ENCODE measurements at places on chromosomes 6 and 20. TPM values are rescaled to one million over a fixed set of nuclear protein-coding genes. Genes with fewer than 3 reads are reported as not detected.

Gene FUT9
- 1.6 TPM for total RNA-seq

Gene BACH2
- 5.0 TPM for total RNA-seq

Gene PDYN
- total RNA-seq = not detected

GRCh38 chr6:135655055-135655454 is 157.5 kb upstream of the AHI1 start:
- DNase-seq = no peak

GRCh38 chr6:148347441-148348054 is 4.9 kb downstream of the SASH1 start:
- no peak for DNase-seq

- no peak for DNase-seq
Observed at GRCh38 chr6:56842686-56843475, 112.0 kb upstream of the BEND6 start.

DNA sequence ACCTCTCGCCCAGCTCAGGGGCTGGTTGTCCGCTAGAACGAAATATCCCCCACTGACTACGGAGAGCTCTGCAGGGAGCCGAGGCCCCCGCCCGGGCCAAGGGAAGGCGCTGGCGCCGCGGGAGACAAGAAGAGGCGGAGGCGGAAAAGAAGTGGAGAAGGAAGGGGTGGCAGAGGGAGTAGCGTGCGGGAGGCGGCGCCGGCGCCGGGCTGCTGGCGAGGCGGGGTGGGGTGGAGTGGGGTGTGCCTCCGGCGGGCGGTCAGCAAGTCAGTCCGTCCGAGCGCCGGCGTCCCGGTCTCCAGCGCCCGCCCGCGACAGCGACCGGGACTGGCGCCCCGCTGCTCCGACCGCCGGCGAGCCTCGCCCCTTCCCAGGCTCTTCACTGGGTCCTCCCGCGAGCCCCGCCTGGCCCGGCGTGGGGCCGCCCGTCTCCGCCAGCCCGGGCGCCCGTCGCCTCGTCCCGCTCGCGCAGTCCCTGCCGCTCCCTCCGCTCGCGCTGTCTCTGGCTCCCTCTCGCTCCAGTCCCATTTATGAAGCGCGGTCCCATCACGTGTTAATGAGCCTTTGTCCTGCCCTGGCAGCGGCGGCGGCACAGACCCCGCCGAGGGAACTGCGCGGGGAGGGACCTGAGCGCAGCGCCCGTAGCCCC is at the start of gene CNR1:
CNR1 (minus strand) TSS at position 504 of the 649 bp plus-strand sequence. CDS start 21,073 bp downstream, outside the sequence.
- no peak for DNase-seq

DNA sequence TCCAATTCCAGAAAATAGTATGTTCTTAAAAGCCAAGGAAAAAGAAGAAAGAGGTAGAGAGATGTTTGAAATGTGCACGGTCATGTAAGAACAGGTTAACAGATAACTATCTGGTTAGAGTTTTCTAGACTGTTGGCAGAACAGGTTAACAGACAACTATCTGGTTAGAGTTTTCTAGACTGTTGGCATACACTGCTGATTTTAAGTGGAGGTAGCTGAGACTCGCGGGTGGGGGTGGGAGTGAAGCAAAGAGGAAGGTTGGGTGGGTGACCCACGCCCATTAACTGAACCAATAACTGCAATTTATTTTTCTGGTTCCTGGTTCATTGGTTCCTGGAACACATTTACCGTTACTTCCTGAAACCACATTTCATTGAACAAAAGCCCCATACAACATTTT is 157.5 kb downstream of the ELOVL4 start:
- no peak for DNase-seq

GRCh38 chr20:12410783-12411182 is 493.1 kb downstream of the BTBD3 start:
- no peak for DNase-seq

DNA sequence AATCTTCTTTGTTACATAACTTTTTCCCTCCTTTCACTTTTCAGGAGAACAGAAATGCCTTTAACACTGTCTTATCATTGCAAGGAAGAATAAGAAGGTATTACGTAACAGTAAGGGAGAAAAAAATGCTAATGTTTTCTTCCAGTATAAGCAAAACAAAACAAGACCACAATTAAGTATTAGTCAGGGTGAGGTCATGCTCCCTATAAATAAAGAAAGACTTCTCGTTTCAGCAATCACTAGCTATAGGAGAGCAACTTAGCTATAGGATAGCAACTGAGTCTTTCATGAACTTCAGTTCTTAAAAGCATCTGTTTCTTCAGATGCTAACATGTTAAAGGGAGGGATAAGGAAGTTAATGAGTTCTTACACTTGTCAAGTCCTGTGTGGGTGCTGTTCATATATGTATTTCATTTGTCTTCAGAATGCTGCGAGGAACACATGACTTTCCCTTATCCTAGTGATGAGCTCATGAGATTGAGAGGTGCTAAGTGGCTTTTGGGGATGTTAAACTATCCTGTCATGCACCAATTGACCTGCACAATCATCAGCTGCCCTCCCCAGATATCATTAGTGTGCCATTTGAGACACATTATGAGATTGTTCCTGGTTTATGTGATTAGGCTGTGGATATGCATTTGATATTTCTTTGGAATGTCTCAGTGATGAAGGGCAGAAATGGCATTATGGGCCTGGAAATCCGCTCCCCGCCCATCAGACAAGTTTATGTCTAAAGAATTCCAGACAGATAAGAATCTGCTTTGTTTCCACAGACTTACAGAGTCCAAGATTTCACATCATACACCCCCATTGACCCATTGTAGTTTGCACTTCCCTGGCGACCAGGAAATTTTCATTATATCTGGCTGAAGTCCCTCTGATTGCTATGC is 37.5 kb downstream of the LAMA4 start:
- DNase-seq = peak; percentile 53

All from kidney epithelial cell (primary cell).